Activated CD4-positive, alpha-beta T cell treated with anti-CD3 and anti-CD28 coated beads, Interleukin-2, amount 10 ng/mL, durations not matched to agents 7 days and 5 days (primary cell): ENCODE measurements at places on chromosomes 7 and 10.

- H3K27ac ChIP-seq = no peak overlapping the region
- H3K27me3 ChIP-seq = peaks cover 3% of the 10 kb centered on the region
- no peaks in the 10 kb centered on the region for H3K36me3 ChIP-seq
- DNase-seq = no peak
- peaks cover 3% of the 10 kb centered on the region for H3K4me1 ChIP-seq
These were observed 364.6 kb upstream of the PODXL start for GRCh38 chr7:131921016-131921415.

DNA sequence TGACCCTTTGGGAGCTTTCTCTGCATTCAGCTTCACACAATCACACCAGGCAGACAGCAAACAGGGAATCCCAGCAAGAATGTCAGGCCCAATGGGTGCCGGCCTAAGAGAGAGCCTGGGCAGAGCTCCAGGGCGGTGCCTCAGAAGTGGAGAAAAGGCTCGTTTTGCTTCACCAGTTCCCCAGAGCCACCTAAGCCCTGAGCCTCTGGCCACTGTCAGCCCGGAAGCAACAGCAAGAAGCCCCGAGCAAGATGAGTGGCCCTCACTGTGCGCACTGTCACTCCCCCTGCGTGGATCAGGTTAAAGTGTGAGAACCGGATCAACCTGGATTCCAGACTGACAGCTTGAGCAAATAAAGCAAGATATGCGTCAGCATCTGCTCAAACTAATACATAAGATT, 14.7 kb downstream of the CNPY1 start:
- H3K36me3 ChIP-seq = no peaks in the 10 kb centered on the region
- H3K27me3 ChIP-seq = peaks cover 61% of the 10 kb centered on the region

DNA sequence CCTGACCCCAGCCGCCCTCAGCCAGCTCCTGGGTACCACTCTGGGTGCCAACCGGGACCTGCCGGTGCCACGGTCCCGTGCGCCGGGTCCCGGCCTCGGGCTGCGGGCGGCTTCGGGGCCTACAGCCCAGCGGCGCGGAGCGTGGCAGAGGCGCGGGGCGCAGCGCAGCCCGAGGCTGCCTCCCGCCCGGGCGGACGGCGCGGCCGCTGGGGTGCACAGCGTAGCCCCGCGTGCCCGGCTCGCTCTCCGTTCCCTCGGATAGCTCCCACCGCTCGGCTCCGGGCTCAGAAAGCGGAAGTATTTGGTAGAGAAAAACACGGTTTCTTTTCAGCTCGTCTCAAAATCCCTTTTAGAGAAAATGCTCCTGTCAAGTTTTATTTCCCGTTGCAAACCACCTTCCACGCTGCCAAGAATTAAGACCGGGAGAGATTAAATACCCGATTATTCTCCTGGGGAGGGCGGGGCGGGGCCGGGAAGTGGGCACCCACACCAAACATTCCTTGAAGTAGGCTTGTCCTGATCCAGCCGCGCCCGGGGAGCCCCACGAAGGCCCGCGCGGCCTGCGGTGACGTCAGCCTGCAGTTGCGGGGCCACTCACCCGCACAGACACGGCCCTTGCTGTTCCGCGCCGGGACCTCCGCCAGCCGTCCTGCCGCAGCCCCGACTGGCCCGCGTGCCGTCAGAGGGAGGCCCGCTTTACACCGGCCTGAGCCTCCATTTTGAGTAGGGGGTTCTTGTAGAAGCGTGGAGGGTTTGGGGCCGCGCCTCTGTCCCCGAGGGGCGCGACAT, 7.2 kb downstream of the HOXA13 start:
- peaks cover 7% of the 10 kb centered on the region for H3K36me3 ChIP-seq
- DNase-seq = no peak
- peaks cover 24% of the 10 kb centered on the region for H3K4me1 ChIP-seq
- no peak overlapping the region for H3K27ac ChIP-seq

DNA sequence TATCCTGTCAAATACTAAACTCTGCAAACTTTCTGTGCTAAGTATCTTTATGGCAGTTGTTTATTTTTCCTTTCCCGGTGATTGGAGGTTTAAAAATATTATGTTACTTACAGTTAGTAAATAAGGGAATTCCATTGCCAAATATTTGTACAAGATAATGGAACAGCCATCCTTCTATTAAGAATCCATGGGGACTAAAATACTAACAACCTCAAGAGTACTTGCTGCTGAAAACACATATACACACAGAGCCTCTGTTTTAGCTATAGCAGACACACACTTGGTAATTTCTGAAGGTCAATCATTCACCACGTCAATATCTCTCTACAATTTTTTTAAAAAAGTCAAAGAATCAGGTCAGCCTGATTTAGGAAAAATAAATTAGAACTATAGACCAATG, 32.4 kb downstream of the TSPAN12 start:
- no peak for DNase-seq
- no peaks in the 10 kb centered on the region for H3K4me1 ChIP-seq
- peaks cover 16% of the 10 kb centered on the region for H3K27me3 ChIP-seq
- H3K4me3 ChIP-seq = no peak overlapping the region
- no peaks in the 10 kb centered on the region for H3K36me3 ChIP-seq

DNA sequence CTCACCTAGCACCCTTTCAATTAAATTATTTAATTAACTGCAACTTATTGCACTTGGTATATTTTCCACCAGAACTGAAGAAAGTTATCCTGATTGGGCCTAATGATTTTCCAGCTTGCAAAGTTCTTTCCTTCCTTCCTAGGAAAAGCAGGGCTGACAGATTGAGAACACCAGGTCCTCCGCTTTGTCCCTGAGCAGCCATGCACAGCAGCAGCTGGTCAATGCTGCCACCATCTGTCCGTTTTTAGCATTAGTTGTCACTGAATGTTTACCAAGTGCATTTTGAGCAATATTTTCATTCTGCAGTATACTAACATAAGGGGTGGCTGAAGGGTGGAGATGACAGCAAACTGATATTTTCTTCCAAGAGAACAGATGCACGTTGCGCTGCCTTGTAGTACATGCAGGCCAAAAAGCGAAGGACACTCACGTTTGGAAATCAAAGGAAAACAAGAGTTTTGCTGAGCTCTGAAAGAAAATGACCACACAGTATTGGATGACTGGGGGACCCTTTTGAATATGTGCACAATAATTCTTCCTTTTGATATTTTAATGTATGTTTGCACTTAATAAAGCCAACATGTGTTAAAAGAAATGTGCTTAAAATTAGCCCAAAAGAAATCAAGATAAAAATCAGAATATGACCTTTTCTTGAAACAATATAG, 248.8 kb upstream of the PTN start:
- no peak overlapping the region for H3K4me3 ChIP-seq
- no peak for DNase-seq
- no peaks in the 10 kb centered on the region for H3K36me3 ChIP-seq
- no peaks in the 10 kb centered on the region for H3K4me1 ChIP-seq

DNA sequence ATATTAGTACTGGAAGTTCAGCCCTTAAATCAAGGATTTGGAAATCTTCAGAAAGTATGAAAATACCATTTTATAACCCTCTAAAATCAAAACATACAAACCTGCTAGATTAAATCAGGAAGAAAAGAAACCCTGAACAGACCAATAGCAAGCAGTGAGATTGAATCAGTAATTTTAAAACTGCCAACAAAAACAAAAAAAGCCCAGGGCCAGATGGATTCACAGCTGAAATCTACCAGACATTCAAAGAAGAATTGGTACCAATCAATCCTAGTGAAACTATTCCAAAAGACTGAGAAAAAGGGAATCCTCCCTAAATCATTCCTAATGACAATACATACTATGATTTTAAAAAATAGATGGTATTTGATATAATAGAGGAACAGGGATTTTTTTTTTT, 70.1 kb downstream of the MCU start:
- no peak overlapping the region for H3K4me3 ChIP-seq
- H3K4me1 ChIP-seq = no peaks in the 10 kb centered on the region
- no peak overlapping the region for H3K27ac ChIP-seq
- no peaks in the 10 kb centered on the region for H3K27me3 ChIP-seq

- no peak overlapping the region for H3K27ac ChIP-seq
- H3K36me3 ChIP-seq = no peaks in the 10 kb centered on the region
- no peak overlapping the region for H3K4me3 ChIP-seq
- DNase-seq = no peak
These were observed 14.9 kb downstream of the GLI3 start for GRCh38 chr7:42222125-42222524.

- H3K27ac ChIP-seq = peak overlapping the region; percentile 67
- no peak overlapping the region for H3K4me3 ChIP-seq
- H3K4me1 ChIP-seq = peaks cover 42% of the 10 kb centered on the region
- no peaks in the 10 kb centered on the region for H3K27me3 ChIP-seq
- no peak for DNase-seq
- peaks cover 76% of the 10 kb centered on the region for H3K36me3 ChIP-seq
These were observed 79.6 kb downstream of the LARP4B start for GRCh38 chr10:851901-852300.

DNA sequence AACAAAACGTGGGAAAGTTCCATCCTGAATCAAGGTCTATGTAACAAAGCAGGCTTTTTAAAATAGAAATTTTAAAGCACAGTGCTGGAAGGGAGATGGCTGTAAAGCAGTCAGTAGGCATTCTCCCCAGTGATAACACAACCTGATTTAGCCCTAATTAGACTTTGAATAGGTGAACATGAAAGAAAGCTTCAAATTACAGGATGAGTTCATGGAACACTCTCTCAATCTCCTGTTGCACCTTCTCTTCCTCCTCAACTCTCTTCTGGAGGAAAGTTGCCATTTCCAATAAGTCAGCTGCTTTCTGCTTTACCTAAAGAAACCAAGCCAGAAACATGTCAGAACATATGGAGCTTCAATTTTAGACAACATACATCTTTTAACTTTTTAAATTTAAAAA, 20.1 kb downstream of the SFR1 start:
- DNase-seq = no peak
- H3K36me3 ChIP-seq = no peaks in the 10 kb centered on the region
- no peak overlapping the region for H3K4me3 ChIP-seq
- H3K4me1 ChIP-seq = no peaks in the 10 kb centered on the region
- no peak overlapping the region for H3K27ac ChIP-seq

GRCh38 chr10:96122824-96123223, 7.3 kb upstream of the ZNF518A start:
- H3K4me1 ChIP-seq = peaks cover 4% of the 10 kb centered on the region
- no peaks in the 10 kb centered on the region for H3K36me3 ChIP-seq
- no peak overlapping the region for H3K27ac ChIP-seq
- no peak overlapping the region for H3K4me3 ChIP-seq
- H3K27me3 ChIP-seq = peaks cover 42% of the 10 kb centered on the region

DNA sequence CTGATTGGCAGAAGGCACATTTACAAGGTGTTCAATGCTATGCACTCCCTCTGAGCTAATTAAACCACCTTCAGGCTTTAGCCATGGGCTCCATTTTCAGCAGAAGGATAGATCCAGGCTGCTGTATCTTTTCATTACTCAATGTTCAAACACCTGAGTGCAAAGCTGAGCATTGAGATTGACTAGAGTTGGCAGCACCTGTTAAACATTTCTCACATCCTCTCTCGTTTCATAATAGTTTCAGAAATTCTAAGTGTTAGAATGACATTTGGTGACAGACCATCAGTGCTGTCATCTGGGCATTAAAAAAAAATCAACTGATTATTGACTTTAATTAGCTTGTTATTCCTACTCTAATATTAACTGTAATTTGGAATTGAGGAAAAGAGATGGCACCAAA, 187.1 kb upstream of the SEMA3E start:
- H3K27me3 ChIP-seq = no peaks in the 10 kb centered on the region
- H3K27ac ChIP-seq = no peak overlapping the region
- no peaks in the 10 kb centered on the region for H3K36me3 ChIP-seq
- no peak for DNase-seq
- H3K4me1 ChIP-seq = no peaks in the 10 kb centered on the region

DNA sequence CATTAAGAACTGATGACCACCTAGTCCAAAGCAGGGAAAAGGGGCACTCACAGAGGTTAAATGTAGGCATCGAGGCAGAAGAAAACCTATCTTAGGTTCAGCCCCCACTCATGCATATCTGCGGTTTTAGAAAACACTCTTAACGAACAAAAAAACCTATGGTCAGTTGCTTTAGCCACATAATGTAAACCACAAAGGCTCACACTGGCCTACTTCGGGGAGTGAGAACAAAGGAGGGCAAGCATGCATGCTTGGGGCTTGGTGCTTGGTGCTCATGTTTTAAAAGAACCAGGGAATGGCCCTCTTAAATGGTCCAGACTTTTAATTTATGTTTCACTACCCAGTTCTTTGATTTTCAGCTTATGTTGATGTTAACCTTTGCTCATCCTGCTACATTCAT, 14.2 kb downstream of the INSYN2A start:
- no peaks in the 10 kb centered on the region for H3K4me1 ChIP-seq
- no peaks in the 10 kb centered on the region for H3K27me3 ChIP-seq
- DNase-seq = no peak
- no peak overlapping the region for H3K4me3 ChIP-seq
- no peak overlapping the region for H3K27ac ChIP-seq
- H3K36me3 ChIP-seq = no peaks in the 10 kb centered on the region

- H3K4me3 ChIP-seq = no peak overlapping the region
- no peak for DNase-seq
- no peaks in the 10 kb centered on the region for H3K27me3 ChIP-seq
- no peaks in the 10 kb centered on the region for H3K36me3 ChIP-seq
- no peaks in the 10 kb centered on the region for H3K4me1 ChIP-seq
- no peak overlapping the region for H3K27ac ChIP-seq
These were observed 220.2 kb downstream of the KCNMA1 start for GRCh38 chr10:77417359-77417758.

DNA sequence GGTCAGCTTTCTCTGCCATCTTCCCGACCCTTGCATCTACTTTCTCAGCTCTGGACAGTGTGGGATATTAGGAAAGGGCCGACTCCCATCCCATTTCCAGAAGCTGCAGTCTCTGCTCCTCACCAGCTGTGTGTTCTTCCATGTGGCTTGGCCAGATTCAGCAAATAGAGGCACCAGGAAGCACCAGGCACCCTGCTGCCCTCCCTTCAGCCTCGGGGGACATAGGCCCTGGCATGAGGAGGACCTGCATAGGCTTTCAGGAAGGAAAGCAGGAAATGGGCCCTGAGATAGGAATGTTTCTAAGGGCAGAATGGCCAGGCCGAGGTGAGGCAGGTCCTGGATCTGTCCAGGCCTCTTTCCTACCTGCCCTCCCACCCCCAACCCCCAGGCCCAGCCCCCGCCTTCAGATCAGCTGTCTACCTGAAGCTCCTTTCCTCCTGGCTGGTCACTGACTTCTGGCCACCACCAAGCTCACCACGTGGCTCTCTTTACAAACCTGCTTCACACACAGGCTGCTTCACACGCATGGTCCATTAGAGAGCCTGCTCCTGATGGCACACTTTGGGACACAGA, 27.5 kb upstream of the PURB start:
- H3K27me3 ChIP-seq = no peaks in the 10 kb centered on the region
- H3K4me3 ChIP-seq = no peak overlapping the region
- H3K27ac ChIP-seq = no peak overlapping the region
- H3K4me1 ChIP-seq = peaks cover 18% of the 10 kb centered on the region
- no peak for DNase-seq

GRCh38 chr7:30681331-30681797, 892 bp downstream of the CRHR2 start:
- H3K27ac ChIP-seq = no peak overlapping the region
- no peaks in the 10 kb centered on the region for H3K36me3 ChIP-seq
- peaks cover 8% of the 10 kb centered on the region for H3K4me1 ChIP-seq

GRCh38 chr10:21424459-21424861, 101.0 kb downstream of the SKIDA1 start:
- no peak overlapping the region for H3K27ac ChIP-seq
- H3K4me3 ChIP-seq = no peak overlapping the region
- H3K4me1 ChIP-seq = peaks cover 4% of the 10 kb centered on the region
- H3K27me3 ChIP-seq = no peaks in the 10 kb centered on the region
- peaks cover 4% of the 10 kb centered on the region for H3K36me3 ChIP-seq

GRCh38 chr7:64630496-64630895, 35.4 kb upstream of the ZNF107 start:
- H3K27me3 ChIP-seq = no peaks in the 10 kb centered on the region
- H3K27ac ChIP-seq = no peak overlapping the region
- H3K4me3 ChIP-seq = no peak overlapping the region
- DNase-seq = no peak
- no peaks in the 10 kb centered on the region for H3K4me1 ChIP-seq
- no peaks in the 10 kb centered on the region for H3K36me3 ChIP-seq
